ENCODE measurements at places on chromosomes 5 and 9.

DNA sequence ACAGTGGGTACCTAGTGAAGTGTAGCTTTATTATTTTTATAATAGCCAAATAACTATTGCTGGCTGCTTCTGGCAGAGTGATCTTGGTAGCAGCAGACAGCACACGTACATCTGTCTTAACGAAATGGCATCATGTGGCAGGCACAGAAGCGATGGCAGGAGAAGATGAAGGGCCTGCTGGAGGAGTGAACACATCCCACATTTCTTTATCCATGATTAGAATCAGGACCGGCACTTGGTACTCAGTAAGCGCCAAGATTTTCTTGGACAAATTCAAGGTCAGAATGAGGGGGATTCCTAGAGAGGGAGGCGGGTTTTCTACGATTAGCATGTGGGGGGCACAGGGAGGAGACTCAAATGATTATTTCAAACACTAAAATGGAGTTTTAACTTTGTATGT is 23.0 kb upstream of the ZNF366 start:
- no peak for DNase-seq

DNA sequence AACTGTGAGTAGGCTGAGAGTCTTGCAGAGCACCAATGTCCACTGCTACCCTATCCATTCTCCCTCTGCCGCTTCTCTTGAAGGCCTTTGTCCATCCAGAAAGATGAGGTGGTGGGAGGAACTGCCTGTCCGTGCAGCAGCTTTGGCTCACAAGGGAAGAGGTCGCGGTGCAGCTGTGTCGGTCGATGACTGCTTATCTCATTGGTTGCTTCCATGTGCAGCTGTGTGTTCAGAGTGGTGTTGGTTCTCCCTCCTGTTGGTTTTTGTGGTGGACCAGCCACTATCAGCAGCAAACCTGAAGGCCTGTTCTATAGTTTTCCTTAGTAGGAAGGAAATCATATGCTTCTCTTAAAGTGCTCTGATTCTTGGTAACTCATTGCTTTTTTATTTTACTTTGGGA is 40.7 kb downstream of the SPTAN1 start:
- no peak for DNase-seq

DNA sequence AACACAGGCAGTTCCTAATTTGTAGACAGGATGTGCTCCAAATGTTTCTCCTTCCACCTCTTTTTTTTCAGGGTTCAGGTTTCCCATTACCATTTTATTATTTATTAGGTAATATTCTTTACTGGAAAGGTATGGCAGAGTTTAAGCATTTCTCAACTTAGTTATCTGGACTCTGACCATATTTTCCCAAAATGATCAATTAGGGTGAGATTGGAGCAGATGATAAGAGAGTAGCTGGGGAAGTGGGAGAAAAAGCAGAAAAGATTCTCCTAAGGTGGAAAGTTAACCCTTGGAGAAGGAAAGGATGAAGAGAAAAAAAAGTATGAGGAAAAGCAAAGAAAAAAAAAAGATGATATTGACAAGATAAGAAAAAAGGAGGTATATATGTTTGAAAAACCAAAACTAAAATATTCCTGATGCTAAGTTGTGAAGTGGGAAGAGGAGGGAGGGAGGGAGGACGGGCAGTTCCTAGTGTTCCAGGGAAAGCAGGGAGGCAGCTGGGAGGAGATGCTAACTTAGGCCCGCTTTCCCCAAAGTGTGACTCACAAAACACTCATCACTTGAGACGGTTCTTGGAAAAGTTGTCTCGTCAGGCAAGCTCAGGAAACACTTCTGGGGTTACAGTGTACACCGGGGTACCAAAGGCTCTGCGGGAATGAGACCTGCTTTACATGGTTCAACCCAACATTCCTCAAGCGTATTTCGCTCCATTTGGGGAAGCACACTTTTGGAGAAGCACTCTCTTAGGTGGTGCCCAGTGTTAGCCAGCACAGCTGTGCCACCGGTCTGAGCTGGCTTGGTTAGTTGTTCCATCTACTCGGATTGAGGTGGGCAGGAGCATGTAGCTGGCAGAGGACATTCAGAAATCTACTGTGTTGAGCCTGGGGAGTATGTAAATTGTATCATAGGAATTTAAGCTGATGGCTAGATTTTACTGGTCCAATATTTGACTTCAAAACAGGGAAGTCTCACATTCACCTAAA is 35.1 kb downstream of the B4GALT1 start:
- DNase-seq = no peak

GRCh38 chr5:143642791-143643190 is 169.2 kb upstream of the HMHB1 start:
- no peak for DNase-seq

GRCh38 chr9:123036893-123037545 is 3.6 kb downstream of the GPR21 start:
- no peak for DNase-seq

GRCh38 chr5:35026280-35026840 is 21.4 kb downstream of the AGXT2 start:
- DNase-seq = no peak

DNA sequence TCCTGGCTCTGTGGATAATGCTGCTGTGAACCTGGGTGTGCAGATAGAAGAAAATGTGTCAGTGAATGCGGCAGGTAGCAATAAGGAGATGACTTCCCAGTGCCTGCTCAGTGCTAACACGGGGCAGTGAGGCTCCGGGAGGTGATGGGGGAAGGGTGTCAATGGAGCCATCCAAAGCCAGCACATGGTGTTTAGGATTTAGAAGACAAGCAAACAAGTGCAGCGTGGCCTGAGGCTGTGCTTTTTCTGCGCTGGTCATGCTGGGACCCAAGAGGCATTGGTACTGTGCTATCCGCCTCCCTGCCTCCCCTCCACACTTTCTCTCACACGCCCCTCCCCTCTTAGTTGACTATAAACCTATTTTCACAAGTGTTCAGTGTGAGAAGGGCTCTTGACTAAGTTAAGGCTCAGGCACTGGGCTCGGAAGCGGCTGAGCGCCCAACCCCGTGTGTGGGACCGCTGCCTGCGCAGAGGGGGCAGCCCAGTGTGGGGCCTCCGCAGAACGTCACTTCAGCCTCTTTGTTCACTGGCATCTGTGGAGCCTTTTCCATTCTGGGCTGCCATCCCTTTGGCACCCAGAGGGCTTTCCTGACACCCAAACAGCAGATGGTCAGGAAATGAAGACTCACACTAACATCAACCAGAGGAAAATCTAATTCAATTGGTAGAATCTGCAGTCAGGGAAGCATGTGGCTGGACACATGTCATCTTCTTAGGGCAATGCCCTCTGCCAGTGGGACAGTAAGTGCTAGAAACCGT is 21.8 kb upstream of the NINJ1 start:
- DNase-seq = no peak

- no peak for DNase-seq
These were observed 15.9 kb upstream of the C5orf63 start for GRCh38 chr5:127089191-127089590.

DNA sequence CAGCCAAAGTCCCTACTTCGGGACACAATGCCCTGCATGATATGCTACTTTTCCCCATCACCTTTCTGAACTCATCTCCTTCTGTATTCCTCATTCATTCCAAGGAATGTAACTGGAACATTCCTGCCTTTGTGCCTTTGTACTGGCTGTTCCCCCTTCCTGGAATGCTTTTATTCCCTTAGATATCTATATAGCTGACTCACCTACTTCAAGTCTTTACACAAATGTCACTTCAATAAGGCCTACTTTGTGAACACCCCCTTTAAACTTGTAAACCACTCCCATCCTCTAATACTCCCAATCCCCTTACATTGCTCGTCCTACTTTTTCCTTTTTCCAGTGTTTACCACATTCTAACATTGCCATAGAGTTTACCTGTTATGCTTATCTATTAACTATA is 2.4 kb downstream of the NOL6 start:
- DNase-seq = no peak

- DNase-seq = no peak
These were observed 96.3 kb downstream of the FOXD1 start for GRCh38 chr5:73352243-73352642.

GRCh38 chr9:96875461-96876142 is 21.3 kb upstream of the ZNF782 start:
- DNase-seq = peak; percentile 67

DNA sequence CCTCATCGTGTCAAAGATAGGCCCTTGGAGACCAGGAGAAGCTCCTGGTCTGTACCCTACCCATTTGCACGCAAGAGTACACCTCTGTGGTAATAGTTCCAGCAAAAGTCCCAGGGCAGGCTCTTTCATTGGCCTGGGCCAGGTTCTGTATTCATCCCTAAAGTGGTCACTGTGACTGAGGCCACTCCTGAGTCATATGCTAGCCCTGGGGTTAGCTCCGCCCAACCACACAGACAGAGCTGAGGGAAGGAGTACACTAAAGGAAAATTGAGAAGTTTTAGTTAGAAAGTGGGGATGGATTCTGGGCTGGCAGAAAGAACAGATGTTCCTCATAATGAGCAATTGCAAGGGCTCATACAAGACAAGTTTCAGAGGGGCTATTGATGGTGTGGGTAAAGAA is 206.7 kb downstream of the ARHGAP26 start:
- DNase-seq = no peak

- no peak for DNase-seq
These were observed 139.3 kb upstream of the TLE4 start for GRCh38 chr9:79432485-79432884.

GRCh38 chr5:157956271-157956885 is 97.4 kb upstream of the CLINT1 start:
- no peak for DNase-seq

GRCh38 chr5:100900142-100900795 is 2.8 kb downstream of the ST8SIA4 start:
- peak; percentile 85 for DNase-seq

DNA sequence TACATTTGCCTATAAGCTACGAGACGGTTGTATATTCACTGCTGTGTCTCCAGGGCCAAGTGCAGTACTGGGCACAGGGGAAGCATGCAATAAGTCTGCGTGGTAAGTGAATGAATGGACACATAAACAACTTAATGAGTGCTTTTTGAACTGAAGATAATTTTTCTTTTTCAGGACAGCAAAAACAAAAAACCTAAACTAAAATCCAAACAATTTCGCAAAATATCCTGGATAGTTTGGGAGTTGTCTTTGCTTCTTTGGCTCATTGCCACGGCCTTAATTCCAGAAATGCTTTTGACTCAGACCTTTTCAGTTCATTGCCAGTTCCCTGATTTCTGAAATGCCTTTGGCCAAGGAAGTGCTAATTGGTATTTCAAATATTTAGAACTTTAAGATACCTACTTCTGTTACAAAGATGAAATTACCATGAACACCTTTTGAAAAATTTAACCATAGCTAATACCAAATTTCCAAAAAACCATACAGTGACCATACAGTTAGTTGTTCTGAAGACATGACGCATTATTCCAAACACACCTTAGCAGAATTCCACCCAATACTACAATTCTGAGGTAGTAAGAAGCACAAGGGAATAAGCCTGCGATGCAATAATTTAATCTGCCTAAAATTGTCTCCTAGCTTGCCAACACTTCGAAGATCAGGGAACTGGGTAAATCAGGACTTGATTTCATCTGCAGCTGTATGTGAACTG is 42.8 kb downstream of the TEK start:
- no peak for DNase-seq

DNA sequence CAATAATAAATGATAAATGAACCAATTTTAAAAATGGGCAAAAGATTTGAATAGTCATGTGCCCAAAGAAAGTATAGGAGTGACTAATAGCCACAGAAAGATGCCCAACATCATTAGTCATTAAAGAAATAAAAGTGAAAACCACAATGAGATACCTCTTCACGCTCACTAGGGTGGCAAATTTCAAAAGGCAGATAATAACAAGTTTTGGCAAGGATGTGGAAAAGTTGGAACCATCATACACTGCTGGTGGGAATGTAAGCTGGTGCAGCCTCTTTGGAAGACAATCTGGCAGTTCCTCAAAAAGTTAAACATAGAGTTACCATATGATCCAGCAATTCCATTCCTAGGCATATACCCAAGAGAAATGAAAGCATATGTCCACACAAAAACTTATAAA is 1819.8 kb downstream of the MAT2B start:
- DNase-seq = no peak

GRCh38 chr5:32285510-32286138 is 27.1 kb downstream of the MTMR12 start:
- no peak for DNase-seq

GRCh38 chr5:102223542-102224477 is 72.3 kb downstream of the SLCO4C1 start:
- DNase-seq = no peak

GRCh38 chr9:73154722-73155121 is 3.1 kb downstream of the ANXA1 start:
- no peak for DNase-seq

GRCh38 chr9:114364134-114365041 is 23.4 kb downstream of the AKNA start:
- DNase-seq = no peak

DNA sequence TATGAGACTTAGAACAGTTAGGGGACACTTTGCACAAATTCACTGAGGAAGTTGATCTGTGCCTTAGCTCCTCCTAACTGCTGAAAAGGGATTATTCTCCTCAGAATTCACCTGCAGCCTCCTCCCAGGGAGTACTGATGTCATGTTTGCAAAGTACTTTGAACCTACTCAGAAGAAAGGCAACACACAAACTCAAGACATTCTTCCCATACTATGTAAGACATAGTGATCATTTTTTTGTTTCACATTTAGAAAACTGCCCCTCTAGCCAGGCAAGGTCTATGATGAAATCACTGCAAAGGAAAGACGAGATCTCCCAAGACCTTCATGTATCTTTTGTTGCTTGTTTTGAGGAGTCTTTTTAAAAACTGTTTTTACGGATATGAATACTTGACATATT is 10.6 kb upstream of the VLDLR start:
- DNase-seq = no peak

DNA sequence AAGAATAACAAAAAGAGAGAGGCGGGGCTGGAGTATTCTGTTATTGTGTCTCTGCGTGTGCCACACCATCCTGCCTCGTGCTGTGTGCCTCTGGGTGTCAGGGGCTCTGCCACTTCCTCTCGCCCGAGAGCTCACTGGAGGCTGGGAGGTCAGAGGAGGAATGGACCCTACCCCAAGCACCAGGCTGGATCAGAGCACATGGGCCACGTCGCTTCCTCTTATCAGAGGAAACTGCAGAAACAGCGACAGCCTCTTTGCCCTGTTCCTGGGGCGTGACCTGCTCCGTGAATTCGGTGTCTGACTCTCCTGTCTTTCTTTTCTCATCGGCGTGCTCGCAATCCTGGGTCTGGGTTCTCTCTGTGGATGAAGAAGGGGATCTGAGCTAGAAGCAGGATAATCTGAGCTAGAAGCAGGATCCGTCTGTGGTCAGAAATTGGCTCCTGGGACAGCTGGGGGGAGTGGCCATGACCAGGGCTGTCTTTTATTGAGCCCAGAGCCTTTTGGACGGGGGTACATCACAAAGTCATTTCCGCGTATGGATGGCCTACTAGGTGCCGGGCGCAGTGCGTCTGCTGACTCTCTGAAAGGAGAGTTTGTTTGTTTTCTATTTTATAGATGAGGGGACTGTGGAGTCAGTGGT is 150.3 kb upstream of the COL5A1 start:
- DNase-seq = no peak

- no peak for DNase-seq
These were observed 28.7 kb downstream of the DIAPH1 start for GRCh38 chr5:141590127-141590526.

- no peak for DNase-seq
These were observed 251.1 kb upstream of the TUT7 start for GRCh38 chr9:86605303-86605702.

- DNase-seq = no peak
These were observed 56.4 kb downstream of the SH3GL2 start for GRCh38 chr9:17635115-17635890.

Data from activated T-cell treated with anti-CD3 and anti-CD28 coated beads, Interleukin-2, amount 50 U/mL, for 48 hours (primary cell).